ENCODE measurements at places on chromosomes 2 and 18. TPM values are rescaled to one million over a fixed set of nuclear protein-coding genes. Genes with fewer than 3 reads are reported as not detected.
A peak's percentile ranks its signal among the peaks of the same experiment; 100 is the strongest.

DNA sequence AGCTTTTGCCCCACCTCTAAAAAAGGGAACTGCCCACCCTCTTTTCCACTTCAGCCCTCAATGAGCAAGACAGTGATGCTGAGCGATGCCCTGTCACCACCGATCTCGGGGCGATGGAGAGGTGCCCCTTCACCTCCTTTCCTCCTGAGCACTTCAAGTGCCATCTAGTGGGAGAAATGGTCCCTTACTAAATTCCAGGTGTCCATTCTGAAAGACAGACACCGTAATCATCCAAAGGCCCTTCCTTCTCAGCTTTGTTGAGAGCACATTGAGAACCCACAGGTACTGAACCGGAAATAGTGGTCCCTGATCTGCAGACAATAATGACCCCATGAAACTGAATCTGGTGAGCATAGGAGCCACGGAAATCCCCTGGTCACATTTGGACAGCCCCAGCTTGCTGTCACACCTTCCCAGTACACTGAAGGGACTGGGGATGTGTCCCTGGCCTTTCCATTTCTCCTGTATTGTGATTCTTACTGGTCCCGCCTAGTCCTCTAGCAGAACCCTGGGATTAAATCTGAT, 38.5 kb downstream of the KCTD18 start:
- no peak overlapping the region for H3K4me3 ChIP-seq
- DNase-seq = no peak
- H3K4me1 ChIP-seq = peaks cover 29% of the 10 kb centered on the region
- peaks cover 15% of the 10 kb centered on the region for H3K36me3 ChIP-seq
- H3K27ac ChIP-seq = peak overlapping the region; percentile 63

- no peak overlapping the region for H3K27ac ChIP-seq
- no peaks in the 10 kb centered on the region for H3K27me3 ChIP-seq
- no peak for DNase-seq
- H3K36me3 ChIP-seq = no peaks in the 10 kb centered on the region
Measured at GRCh38 chr2:154226931-154227330, 355.2 kb downstream of the GALNT13 start.

GRCh38 chr2:103525756-103526155, 763.9 kb downstream of the TMEM182 start:
- no peaks in the 10 kb centered on the region for H3K4me1 ChIP-seq
- no peaks in the 10 kb centered on the region for H3K36me3 ChIP-seq

GRCh38 chr2:75788902-75789301, 78.2 kb upstream of the GCFC2 start:
- no peak overlapping the region for H3K27ac ChIP-seq
- no peaks in the 10 kb centered on the region for H3K27me3 ChIP-seq
- H3K36me3 ChIP-seq = no peaks in the 10 kb centered on the region
- H3K4me3 ChIP-seq = no peak overlapping the region

DNA sequence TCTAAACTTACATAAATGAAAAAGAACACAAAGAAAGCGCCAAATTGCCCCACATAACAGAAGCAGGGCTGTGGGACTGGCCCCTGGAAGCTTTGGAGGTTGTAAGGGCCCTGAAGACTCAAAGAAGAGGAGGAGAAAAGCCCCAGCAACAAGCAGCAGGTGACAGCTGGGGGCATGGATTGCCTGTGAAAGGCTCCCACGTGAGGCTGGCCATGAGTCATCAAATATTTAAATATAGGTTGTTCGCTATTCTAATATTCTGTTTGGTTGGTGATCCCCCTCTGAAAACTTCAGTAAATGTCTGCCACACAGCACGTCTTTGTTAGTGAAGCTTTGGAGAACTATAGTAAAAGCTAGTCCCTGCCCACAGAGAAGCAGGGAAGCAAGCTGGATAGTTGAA, 132.4 kb downstream of the MREG start:
- peaks cover 4% of the 10 kb centered on the region for H3K27me3 ChIP-seq
- DNase-seq = no peak
- H3K4me3 ChIP-seq = no peak overlapping the region
- H3K36me3 ChIP-seq = no peaks in the 10 kb centered on the region
- no peaks in the 10 kb centered on the region for H3K4me1 ChIP-seq
- no peak overlapping the region for H3K27ac ChIP-seq

GAD1 gene
- 1.9 TPM for total RNA-seq
